NCI-H1436 (cell line): ENCODE measurements at places on chromosomes 1 and 21.

DNA sequence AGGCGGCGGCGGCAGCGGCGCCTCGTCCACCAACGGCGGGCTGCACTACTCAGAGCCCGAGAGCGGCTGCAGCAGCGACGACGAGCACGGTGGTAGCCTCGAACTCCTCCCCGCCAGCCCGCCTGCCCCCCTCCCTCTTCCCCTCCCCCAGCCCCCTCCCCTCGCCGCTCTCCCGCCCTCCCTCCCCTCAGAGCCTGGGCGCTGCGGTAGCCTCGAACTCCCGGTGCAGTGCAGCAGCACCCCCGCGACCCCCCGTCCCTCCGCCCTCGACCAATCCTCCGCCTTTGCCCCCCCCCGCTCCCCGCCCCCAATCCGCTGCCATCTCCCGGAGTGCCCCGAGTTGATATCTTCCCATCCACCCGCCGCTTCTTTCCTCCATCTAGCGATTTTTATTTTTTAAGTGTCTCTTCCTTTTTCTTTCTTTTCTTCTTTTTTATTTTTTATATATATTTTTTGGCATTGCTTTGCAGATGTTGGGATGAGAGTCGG lies 516 bp downstream of the RCOR3 start:
- DNase-seq: peak; percentile 71

- DNase-seq: peak; percentile 64
These were observed 33.8 kb upstream of the CSF3R start for GRCh38 chr1:36516372-36517010.

DNA sequence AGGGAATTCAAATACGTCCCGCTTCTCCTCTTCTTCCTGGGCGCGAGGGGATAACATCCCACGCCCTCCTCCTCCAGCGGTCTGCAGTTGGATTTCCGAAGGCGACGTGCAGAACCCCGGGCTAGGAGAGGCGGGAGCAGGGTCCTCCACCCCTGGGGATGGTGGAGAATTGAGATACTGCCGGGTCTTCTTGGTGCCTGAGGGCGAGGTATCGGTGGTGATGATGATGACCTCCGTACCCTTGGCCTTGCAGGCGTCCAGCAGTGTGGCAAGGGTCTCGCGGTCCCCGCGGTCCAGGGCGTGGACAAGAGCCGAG lies 3.2 kb upstream of the LIX1L start:
- no peak for DNase-seq

DNA sequence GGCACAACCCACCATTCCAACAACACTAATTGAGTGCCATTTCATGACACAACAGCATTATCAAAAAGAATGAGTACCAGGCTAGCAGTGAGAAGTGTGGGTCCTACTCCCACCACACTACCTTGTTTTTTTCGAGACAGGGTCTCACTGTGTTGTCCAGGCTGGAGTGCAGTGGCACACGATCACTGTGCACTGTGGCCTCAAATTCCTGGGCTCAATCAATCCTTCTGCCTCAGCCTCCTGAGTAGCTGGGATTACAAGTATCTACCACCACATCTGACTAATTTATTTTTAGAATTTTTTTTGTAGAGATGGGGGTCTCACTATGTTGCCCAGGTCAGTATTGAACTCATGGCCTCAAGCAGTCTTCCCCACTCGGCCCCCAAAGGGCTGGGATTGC lies 30.7 kb downstream of the CD247 start:
- DNase-seq: no peak

GRCh38 chr1:8077120-8077573 lies 51.0 kb upstream of the ERRFI1 start:
- DNase-seq: no peak
